ENCODE measurements at places on chromosomes 4 and X.

GRCh38 chrX:11407331-11408108, 114.3 kb downstream of the AMELX start:
- no peak for DNase-seq

DNA sequence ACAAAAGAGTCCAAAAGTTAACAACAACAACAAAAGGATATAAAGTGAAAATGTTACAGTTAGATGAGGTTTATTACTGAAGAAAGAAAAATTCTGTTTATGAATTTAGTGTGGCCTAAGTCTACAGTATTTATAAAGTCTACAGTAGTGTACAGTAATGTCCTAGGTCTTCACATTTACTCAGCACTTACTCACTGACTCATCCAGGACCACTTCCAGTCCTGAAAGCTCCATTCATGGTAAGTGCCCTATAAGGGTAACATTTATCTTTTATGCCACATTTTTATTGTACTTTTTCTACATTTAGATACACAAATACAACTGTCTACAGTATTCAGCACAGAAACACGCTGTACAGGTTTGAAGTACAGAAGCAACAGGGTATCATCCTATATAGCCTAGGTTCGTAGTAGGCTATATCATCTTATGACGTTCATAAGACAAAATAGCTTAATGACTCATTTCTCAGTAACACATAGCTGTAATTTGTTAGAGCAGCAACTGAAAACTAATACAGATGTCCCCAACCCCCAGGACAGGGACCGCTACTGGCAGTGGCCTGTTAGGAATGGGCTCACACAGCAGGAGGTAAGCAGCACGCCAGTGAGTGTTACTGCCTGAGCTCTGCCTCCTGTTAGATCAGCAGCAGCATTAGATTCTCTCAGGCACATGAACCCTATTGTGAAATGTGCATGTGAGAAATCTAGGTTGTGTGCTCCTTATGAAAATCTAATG, 61.3 kb downstream of the CENPC start:
- no peak for DNase-seq

DNA sequence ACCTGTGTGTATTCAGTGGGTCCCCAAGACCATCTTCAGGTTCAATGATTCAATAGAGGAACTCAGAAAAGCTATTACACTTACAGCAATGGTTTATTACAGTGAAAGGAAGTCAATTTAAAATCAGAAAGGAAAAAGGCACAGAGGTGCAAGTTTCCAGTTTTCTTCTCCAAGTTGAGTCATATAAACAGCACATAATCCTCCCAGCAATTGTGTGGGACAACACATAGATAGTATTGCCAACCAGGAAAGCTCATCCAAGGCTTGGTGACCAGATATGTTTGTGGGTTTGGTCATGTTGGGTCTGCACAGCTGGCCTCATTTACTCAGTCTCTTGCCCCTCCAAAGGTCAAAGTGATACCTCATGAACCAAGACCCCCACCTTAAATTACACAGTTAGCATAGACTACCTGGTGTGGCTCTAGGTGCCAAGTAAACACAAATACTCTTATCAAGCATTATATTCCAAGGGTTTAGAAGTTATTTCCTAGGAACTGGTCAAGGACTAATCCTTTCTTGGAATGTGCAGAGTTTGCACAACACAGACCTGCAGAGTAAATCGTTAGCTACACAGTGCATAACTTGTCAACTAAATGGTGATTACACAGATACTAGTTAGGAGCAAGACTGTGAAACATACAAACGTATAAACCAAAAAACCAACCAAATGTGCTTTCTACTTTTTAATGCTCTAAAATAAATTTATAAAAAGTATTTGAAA, 777.3 kb downstream of the PCDH18 start:
- no peak for DNase-seq

GRCh38 chrX:150255441-150256296, 107.4 kb upstream of the MAMLD1 start:
- no peak for DNase-seq

DNA sequence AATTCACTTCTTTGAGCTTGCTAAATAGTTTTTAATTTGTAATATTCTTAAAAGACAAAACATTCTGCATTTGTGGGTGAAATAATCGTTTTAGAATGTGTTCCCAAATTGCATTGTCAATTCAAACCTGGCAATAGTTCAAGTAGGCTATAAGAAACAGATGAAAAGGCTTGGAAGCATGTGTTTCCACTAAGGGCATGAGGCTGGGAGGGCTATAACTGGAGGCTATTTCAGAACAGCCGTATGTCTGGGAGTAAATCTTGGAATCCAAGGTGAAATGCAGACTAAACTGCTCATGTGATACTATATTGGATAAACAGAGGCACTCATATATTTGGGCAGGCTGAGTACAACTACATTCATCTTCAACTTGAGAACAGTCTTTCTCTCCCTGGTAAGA, 117.4 kb upstream of the GRPR start:
- no peak for DNase-seq

DNA sequence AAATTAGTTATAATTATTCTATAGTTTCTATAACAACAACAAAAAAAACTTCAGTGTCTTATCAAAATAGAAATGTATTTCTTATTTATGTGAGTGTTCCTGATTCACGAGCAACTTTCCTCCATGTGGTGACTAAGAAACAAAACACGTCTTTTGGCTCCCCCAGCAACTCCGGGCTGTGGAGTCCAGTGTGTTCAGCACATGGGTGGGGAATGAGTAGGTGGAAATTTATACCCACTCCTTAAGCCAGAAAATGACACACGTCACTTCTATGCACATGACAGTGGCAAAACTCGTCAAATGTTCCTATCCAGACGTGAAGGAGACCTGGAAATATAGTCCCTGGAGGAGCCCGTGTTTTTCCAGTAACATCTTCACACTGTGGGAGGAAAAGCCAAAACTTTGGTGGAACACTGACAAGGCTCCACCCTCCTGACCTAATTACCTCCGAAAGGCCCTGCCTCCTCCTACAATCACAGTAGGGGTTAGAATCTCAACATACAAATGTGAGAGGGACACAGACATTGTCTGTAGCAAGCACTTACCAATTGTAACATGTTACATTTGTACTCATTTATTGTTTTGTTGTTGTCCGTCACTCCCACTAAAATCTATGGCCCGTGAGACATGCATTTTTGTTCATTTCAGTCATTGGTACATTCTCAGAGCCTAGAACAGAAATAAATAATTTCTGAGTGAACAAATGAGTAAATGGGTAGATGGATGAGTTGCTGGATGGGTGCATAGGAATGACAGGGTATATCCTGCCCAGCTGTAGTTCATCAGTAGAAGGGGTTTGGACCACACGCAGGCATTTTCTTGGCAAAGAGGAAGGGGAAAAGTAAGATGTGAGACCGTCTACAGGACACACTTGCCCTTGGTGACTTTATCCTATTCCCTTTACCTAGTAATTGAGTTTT, 605.8 kb upstream of the TENM3 start:
- no peak for DNase-seq

DNA sequence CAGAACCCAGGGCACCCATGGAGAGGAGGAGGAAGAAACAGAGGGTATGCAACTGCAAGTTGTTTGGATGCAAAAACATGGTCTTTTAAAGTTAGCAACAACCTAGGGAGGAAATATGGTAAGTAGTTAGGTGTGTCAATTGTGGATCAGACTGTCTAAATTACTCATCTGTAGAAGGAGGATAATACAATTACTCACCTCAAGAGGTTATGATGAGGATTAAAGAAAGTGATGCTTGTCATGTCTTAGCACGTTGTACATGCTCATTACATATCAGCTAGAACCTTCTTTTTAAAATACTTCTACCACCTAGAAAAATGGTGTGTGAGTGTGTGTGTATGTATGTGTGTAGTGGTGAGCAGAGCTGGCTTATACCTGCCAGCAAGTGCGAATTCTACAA, 2.3 kb upstream of the C1QTNF7 start:
- DNase-seq, result no peak

DNA sequence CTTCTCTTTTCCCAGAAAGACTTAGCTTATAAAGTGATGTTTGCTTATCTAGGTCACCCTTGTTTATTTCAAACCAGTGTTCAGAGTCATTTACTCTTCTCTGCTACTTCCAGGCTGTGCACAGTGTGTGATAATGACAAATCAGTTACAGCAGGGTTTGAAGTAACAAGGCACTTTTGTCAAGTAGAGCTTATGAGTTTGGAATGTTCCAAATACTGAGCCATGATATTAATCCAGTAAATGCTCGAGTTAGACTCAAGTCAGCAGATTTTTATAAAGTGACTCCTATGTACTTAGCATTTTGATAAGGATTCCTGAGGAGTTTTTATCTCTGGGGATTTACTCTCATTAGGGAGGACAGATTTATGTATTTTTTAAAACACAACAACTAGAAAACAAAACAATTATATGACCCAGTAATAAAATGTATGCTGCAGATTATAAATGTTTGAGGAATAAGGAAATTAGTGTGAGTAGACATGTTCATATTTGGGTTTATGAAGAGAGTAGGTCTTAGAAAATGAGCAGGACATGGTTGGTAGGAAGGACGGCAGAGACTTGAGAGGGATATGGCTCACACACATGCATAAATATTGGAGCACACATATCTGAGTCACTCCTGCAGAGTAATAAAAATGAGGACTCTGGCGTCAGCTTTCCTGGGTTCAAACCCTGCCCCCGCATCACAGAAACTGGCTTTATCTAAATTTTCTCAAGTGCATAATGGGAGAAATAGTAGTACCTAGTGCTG, 271.2 kb downstream of the FBXO8 start:
- no peak for DNase-seq

DNA sequence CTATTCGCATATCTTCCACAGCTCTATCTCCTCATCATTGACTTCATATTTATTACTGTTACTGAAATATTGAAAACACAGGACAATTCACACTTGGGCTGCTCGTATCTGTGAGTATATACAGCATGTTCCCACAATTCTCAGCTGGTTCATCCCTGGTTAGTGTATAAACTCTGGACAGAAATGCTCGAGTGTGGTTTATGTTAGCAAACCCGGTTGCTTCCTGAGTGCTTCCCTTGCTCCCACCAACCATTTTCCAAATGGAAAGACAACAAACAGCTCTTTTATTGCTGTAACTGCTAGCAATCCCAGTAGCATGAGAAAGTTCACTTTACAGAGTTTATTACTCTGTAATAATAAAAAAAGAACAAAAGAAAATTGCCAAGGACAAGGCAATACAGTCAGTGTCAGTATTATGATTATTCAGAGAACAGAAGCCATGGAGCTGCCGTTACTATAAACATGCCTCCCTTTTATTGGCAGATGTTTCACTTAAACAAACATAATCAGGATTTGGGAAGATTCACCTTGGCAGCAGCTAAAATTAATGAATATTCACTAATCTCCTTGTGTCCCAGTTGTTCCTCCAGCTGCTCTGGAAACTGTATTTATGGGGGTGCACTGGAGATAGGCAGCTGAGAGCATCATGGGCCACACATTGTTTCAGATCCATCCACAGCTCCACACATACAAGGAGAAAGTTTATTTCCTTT, 134.1 kb upstream of the GUCY1A1 start:
- no peak for DNase-seq

- DNase-seq, result no peak
Observed at GRCh38 chr4:187362937-187363857, 632.4 kb upstream of the ZFP42 start.

DNA sequence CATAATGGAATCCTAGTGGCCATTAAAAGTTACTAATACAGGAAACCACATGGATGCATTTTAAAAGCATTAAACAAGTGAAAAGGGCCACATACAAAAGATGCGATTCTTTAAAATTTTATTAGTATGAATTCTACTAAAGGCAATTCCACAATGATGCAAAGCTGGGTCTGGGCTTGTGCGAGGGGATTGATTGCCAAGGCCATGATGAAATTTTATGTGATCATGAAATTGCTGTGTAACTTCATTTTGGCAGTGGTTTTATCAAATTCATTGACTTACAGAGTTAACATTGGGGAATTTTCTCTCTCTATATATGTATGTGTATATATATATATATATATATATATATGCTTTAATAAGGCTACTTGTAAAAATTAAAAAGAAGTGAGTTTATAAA, 1142.5 kb upstream of the IGFBP7 start:
- DNase-seq, result no peak

GRCh38 chr4:142743121-142743825, 102.8 kb downstream of the INPP4B start:
- no peak for DNase-seq

GRCh38 chr4:67576538-67576937, 18.0 kb downstream of the STAP1 start:
- no peak for DNase-seq

DNA sequence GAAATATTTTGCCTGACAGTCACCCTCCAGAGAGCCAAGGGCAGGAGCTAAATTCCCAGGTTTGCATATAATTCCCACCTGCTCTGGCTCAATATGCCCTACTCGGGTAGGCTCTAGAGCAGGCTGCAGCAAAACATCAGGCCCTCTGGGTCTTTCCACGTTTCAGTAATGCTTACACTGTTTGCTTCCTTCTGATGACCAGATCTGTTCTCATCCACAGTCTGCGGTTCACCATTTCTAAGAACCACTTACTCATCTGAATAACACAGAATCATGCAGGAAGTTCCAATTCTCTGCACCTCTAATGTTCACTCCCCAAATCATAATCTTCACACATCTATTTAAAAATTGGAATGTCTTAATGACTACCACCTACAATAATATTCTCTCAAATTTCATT, 141.4 kb downstream of the PPP3CA start:
- DNase-seq, result no peak

DNA sequence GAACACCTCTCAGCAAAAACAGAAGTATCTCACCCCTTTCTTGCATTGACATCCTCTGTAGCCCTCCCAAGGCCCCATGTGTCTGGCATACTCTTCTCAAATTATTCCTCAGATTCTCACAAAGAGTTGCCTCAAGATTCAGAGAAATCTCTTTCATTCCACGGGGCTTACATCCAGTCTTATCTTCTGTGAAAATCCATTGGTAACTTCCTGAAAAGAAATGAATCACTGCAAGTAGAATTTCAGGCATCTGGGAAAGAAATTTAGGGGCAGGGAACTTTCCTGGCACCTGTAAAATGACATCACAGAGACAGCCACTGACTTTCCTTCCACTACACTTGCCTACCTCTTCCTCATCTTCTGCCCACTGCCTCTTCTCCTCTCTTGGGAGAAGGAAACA, 182.5 kb upstream of the ARHGEF9 start:
- no peak for DNase-seq

- no peak for DNase-seq
Observed at GRCh38 chrX:54602563-54602962, 72.5 kb downstream of the GNL3L start.

DNA sequence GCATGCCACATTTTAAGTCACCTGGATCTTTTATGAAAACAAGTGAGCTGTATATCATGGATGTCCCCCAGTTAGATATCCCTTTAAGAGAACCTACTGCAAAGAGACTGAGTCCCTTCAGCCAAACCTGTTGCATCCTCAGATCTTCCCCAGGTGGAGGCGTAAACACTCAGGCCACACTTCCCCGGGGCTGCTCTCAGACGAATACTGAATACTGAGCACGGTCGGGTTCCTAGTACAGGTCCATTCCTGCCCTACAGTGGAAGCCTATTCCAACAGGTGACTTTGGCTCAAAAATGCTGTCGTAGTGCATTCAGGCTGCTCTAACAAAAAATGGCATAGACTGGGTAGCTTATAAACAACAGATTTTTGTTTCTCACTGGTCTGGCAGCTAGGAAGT, 320.2 kb upstream of the CLNK start:
- no peak for DNase-seq

Data from NAMALWA (cell line).